CD4-positive, alpha-beta T cell treated with Interferon gamma for 1 hour (primary cell): ENCODE measurements at places on chromosomes 12 and 14.
A peak's percentile ranks its signal among the peaks of the same experiment; 100 is the strongest.

DNA sequence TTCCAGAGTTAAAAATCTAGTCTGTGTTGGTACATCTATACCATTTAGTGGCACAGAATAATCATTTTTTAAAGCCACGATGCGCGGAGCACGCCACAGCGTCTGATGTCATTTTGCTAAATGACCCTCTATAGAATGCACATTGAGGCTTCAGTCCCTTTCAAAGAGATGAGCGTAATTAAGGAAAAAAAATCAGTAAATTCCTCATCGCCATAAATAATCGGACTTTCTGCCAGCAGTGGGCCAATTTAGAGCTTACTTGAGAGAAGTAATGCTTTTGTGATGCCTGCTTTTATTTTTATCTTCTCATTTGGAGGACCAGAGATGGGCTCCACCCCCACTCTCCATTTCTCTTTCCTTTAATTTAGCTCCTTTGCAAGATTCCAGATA, 4.0 kb downstream of the ASCL1 start:
- no peak for DNase-seq

GRCh38 chr14:53147208-53147607, 5.9 kb downstream of the DDHD1 start:
- DNase-seq = no peak

DNA sequence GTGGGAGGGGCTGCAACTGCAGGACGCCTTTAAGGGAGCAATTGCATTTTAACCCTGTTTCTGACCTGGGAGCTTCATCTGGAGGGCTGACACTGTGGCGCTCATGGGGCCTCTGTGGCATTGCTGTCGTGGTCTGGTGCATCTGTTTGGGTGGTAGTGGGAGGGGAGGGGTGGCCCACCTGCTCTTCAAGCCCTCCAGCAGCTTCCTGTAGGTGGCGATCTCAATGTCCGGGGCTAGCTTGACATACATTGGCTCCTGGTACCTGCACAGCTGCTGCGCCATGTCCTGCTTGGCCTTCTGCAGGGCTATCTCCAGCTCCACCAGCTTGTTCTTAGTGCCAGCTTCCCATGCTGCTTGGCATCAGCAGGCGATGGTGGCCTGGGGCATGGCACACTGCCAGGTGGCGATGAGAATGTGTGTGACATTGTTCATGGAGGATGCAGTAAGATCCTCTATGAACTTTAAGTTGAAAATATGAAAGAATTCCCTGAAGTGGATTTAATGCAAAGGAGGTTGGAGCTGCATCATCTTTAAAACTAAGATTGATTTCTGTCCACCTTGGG, 7.7 kb upstream of the KRT82 start:
- DNase-seq = no peak

- DNase-seq = no peak
Measured at GRCh38 chr14:56199982-56200577, 81.9 kb downstream of the PELI2 start.

DNA sequence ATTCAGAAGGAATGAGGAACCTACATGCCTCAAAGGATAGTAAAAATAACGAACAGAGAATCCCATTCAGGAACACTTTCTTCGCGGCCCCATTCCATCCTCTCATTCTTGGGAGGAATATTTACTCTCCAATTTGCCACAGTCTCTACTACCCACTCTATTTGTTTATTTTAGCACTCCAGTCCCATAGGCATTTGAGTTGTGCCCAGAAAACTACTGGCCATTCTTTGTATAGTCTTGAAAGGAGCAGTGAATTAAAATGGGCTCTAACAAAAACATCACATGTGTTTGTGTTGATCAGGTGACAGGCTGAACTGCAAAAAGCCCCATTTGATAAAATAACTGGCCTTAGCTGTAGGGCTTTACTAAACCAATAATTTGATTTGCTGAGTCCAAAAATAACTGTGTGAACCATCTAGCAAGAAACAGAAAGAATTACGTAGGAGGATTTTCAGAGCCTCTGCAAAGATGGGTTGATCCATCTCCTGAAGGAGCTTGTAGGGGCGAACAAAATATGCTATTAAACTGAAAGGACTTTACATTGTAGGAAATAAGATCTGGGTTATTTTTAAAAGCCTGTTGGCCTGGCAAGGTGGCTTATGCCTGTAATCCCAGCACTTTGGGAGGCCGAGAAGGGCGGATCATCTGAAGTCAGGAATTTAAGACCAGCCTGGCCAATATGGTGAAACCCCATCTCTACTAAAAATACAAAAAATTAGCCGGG, 142.3 kb upstream of the CPNE8 start:
- no peak for DNase-seq

- DNase-seq = no peak
Measured at GRCh38 chr12:24966951-24967564, 18.2 kb upstream of the BCAT1 start.

GRCh38 chr12:15522574-15523187, 200.4 kb downstream of the PTPRO start:
- no peak for DNase-seq

GRCh38 chr12:30025317-30025716, 241.6 kb upstream of the TMTC1 start:
- DNase-seq = no peak

DNA sequence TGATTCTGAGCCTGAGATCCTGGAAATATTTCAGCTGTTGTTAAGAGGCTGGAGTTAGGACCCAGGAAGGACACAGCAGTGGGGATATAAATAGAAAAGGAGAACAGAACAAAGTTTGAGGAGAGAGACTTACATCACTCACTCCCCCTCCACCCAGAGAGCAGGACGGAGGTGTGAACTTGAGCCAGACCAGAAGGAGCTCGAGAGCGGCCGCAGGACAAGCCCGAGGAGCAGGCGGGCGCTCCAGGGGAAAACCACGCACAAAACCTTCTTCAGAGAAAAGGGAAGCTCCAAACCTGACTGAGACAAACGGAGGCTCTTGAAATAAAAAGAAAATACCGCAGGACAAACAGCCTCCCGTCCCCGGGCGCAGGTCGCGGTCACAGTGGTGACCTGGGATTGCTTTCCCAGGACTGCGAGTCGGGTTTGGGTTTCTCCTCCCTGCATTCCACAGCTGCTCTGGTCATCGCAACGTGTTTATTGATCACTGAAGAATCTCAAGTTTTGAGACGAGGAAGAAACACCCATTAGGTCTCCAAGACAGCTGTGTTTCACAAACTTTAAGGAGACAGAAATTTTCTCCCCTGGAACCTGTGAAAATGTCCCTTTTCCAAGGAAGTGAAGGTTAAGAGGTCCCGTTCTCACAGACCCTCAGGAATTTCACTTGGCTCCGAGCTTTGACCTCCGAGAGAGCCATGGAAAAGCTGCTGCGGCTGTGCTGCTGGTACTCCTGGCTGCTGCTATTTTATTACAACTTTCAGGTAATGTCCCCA, at the start of gene ADGRD1:
Gene ADGRD1, plus strand, starts transcription at position 137 of the 773 bp plus-strand sequence. Its CDS starts 559 bp downstream, at position 696.
- peak; percentile 26 for DNase-seq

GRCh38 chr12:57603815-57604453, 690 bp upstream of the DTX3 start:
- DNase-seq = no peak

- no peak for DNase-seq
Measured at GRCh38 chr12:124248941-124249825, 45.7 kb upstream of the RFLNA start.

DNA sequence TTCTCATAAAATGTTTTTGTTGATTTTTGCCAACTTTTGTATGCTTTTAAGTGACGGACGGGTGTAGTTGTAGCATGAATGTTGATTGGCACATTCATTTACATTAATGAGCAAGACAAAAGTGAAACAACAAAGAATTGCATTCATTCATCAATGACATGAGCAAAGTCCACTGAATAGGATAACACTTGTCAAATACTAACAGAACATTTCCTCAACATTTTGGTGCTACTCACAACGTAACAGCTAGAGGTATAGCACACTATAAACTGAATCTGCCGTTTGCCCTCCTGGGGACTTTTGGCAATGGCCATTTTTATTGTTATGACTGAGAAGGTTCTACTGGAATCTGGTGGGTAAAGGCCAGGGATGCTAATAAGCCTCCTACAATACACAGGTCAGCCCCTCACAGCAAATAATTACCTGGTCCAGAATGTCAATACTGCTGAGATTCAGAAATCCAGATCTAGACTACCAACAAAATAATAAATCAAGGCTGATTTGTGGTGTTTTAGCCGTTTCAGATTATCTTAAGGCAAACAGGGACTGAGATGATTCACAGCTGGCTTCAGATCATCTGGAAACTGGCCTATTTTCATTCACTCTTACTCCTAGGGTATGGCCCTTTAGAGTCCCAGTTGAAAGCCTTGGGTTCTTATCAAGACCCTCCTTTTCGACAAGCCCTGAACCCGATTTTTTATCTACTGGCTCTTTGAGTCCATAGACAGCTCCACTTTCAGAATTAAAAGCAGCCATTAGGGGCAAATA, 22.5 kb upstream of the CDKN3 start:
- DNase-seq = no peak

- DNase-seq = no peak
Measured at GRCh38 chr14:60984196-60984595, 3.2 kb downstream of the SLC38A6 start.

DNA sequence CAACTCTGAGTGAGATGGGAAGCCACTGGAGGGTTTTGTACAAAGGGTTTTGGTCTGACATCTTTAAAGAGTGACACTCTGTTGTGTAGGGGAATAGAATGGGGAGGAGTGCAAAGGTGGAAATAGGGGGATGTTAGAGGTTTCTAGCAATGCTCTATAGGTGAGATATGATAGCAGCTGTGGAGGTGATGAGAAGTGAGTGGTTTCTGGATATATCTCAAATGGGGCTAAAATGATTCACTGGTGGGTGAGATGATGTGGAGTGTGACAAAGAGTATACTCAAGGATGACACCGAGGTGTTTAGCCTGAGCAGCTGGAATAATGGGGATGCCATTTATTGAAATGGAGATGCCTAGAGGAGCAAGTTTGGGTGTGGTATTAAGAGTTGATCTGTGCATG, 426.4 kb downstream of the PCNX1 start:
- DNase-seq = no peak

DNA sequence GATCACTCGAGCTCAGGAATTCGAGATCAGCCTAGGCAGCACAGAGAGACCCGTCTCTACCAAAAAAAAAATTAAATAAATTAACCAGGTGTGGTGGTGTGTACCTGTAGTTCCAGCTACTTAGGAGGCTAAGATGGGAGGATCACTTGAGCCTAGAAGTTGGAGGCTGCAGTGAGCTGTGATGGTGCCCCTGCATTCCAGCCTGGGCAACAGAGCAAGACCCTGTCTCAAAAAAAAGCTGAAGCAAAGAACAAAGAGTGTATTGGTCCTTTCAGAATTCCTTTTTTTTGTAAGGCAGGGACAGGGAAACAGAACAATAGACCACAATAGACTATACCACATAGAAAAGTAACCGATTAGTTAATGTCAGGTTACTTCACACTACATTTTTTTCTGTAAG, 47.4 kb downstream of the MARK3 start:
- DNase-seq = no peak

DNA sequence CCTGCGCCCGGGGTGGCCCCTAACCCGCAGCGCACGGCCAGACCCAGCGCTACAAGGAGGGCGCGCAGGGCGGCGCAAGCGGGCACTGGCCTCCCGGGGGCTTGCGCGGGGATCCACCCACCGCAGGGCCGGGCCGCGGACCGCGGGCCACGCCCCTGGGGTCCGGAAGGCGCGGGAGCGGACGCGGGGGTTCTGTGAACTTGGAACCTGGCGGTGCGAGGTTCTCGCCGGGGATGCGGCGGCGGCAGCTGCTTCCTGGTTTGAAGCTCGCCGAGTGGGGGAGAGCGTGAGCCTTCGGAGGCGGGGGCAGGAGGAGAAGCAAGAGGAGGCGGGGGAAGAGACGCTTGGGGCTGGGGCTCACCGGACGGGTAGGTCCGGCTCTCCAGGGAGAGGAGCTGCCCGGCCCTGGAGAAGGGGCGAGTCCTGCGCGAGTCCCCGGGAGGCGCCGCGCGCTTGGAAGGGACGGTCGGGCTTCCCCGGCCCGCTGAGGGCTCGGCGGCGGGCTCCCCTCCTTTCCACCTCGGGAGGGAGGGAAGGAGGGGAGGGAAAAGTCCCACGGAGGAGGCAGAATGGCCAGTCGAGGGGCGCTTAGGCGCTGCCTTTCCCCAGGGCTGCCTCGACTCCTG, at the start of gene PRKCH:
Gene PRKCH, plus strand, starts transcription at position 195 of the 626 bp plus-strand sequence. CDS start 523 bp downstream, outside the sequence.
- DNase-seq = peak; percentile 83

DNA sequence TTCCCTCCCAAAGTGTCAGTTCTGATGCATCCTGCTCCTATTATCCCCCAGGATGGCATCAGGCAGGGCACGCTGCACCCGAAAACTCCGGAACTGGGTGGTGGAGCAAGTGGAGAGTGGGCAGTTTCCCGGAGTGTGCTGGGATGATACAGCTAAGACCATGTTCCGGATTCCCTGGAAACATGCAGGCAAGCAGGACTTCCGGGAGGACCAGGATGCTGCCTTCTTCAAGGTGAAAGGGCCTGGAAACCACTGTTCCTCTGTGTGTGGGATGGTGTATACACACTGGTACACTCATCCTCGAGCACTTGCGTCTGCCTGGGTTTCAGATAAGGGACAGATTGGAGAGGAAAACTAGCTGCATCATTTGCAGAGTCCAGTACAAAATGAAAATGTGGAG, 1.0 kb downstream of the IRF9 start:
- DNase-seq = no peak

GRCh38 chr12:56687223-56688128, 608 bp downstream of the PTGES3 start:
- DNase-seq = peak; percentile 69

DNA sequence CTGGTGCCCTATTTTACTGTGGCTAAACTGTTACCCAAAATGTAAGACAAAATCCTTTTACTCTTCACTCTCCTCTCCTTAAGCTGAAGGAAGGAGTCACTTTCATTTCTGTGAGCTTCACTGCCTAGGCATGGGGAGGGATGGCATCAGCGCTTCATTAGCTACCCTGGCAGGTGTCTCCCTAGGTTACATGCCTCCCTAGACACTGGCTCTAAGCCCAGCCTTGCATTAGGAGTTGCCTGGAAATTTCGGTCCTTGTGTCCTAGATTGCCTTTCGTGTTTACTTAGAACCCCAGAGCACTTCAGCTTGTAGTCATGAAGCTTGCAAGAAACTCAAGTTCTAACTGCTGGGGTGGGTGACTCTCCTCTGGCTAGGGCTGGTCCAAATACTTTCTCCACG, 520.5 kb upstream of the STXBP6 start:
- no peak for DNase-seq

GRCh38 chr14:53144244-53144643, 8.9 kb downstream of the DDHD1 start:
- DNase-seq = no peak

GRCh38 chr14:95533822-95534221, 1.0 kb upstream of the GLRX5 start:
- DNase-seq = no peak

DNA sequence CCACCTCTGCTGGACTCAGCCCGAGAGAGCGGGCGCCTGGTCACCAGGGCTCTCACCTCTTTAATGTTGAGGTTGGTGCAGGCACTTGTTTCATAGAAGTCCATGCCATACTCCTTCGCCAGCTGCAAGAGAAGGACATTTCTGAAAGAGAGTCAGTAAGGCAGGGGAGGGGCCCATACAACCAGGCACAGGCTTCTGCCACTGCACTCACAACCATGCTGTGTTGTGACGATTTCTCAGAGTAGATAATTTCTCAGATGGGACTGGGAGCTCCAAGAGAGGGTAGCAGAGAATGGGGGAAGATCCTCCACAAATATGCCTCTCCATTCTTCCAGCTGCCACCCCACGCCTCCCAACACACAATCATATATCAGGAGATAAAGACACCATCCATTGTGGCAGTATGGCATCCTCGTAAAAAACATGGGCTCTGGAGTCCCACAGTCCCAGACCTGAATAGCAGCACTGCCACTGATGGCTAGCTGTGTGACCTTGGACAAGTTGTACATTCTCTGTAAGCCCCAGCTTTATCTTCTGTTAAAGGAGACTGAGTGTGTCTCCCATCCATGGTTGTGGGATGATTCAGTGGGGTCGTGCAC, 6.2 kb upstream of the GPX2 start:
- no peak for DNase-seq
